ENCODE measurements at places on chromosomes 1 and 21.

DNA sequence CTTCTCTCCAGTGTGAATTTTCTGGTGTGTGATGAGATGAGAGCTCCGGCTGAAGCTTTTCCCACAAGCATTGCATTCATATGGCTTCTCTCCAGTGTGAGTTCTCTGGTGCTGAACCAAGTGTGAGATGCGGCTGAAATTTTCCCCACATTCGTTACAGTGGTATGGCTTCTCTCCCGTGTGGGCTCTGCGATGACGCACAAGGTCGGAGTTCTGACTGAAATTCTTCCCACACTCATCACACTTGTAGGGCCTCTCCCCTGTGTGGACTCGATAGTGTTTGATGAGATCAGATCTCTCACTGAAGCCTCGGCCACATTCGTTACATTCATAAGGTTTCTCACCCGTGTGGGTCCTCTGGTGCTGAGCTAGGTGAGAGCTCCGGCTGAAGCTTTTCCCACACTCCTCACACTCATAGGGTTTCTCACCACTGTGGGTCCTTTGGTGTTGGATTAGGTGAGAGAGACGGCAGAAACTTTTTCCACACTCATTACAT, 7.4 kb downstream of the ZNF436 start:
- no peak for DNase-seq

GRCh38 chr1:147599362-147600118, 58.2 kb downstream of the BCL9 start:
- DNase-seq: peak; percentile 98

GRCh38 chr1:9331558-9332346, 39.1 kb downstream of the SPSB1 start:
- DNase-seq: no peak

- DNase-seq: no peak
Observed at GRCh38 chr1:159339536-159339935, 37.4 kb downstream of the FCER1A start.

- DNase-seq: no peak
Observed at GRCh38 chr1:150187560-150187931, 37.8 kb downstream of the PLEKHO1 start.

DNA sequence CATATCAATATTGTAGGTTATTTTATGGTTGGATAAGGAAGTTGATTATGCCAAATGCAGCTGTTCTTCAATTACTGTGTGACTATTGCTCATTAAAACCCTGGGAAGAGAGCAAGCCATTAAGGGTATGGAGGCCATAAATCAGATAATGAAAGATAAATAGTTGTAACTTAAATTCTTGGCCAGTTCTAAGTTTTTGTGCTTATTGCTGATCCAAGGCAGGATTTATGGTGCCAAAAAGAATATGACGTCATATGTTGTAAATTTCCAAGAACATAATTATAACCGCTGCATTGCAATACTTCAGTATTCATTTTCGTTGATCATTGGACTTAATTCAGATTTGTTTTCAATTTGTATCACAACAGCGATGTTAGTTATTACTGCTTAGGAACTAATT, 211.6 kb downstream of the LRRC40 start:
- DNase-seq: no peak

DNA sequence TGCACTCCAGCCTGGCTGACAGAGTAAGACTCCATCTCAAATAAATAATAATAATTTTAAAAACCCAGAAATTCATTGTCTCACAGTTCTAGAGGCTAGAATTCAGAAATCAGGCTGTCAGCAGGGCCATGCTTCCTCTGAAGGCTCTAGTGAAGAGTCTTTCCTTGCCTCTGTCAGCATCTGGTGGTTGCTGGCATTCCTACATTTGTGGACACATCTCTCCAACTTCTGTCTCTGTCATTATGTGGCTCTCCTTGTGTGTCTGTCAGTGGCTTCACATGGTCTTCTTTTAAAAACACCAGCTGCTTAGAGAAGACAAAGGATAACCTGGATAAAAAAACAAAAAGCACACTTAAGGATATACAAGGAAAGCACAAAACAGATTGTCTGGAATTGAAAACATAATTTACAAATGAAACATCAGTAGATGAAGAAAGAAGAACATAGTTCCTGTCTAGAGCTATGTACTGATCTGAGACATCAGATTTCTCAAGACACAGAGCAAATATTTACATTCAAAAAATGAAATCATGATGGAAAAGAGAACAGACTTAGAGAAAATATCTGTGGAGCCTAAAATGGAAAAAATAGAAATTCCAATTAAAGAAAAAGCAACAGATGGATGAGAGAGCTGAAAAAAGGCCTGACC, 32.7 kb upstream of the ASB17 start:
- no peak for DNase-seq

DNA sequence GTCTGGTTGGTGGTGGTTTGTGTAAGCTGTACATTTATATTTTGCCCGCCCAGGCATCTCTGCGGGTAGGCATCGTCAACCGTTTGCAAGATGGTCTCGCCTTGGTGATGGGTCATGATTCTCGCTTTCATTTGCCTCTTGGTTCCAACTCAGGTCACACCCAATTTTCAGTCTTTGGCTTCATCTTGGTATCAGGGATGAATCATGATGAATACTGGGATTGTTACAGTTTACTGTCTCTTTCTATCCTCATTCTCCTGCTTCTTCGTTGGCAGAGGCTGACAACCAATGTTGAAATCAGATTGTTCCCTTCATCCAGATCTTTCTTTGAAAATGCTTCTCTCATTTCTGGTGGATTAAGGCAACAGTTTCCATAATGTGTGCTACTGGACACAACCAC, 129.7 kb upstream of the KAZN start:
- DNase-seq: no peak

DNA sequence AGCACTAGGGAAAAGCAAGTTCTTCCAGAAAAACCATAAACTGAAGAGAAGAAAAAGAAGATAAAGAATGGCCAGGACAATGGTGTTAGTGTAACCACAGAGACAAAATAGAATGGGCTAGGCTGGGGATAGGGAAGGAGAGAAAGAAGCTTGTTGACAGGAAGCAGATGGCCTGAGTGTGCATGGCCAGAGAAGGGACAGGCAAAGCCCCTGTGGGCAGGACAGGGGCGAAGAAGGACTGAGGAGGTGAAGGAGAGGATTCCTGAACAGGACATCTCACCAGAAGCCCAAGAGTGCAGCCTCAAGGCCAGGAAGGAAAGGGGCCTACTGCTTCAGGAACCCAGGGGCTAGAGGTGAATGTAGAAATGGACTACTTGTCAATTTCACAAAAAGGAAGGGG, 29.3 kb downstream of the IQGAP3 start:
- no peak for DNase-seq

GRCh38 chr1:82901561-82901960, 1097.4 kb downstream of the TTLL7 start:
- no peak for DNase-seq

DNA sequence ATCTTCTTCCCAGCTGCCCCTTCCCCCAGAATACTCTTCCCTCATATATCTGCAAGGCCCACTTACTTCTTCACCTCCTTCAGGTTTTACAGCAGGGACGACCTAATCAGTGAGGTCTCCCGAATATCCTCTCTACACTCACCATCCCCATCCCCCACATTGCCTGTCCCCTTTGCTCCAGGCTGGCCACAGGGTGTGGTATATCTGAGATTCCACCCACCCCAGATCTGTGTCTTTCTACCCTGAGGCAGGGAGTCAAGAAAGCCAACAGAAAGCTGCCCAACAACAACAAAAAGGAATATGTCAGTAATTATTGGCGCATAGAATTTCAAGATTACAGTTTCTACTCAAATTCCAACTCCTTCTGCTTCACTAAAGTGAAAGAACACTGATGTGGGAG, 30.0 kb upstream of the OPRD1 start:
- no peak for DNase-seq

- DNase-seq: no peak
Observed at GRCh38 chr1:108947871-108948525, 15.3 kb downstream of the CLCC1 start.

DNA sequence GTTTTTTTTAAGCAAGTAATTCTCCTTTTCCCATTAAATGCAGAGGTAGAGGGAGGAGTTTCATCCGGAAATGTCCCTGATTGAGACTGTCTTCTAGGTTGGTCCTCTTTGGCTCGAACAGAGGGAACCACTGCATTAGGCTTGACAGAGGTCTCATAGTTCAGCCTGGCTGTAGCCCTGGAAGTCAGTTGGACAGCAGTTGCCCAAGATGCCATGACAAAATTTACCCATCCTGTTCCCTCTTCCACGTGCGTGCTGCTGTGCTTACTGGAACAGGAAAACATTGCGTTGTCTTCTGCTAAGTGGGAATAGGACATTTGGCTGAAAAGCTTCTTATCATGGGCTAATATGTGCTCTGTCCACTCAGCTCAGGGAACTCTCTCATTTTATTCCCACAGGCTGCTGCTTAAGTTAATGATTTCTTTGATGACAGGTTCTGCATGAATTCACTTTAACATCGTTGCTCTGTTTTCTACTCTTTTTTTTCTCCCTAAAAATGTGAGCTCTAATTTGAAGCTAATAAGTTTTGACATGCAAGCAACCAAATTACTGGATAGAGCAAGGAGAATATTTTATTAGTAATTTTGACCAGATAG, 18.0 kb downstream of the KCNK1 start:
- no peak for DNase-seq

- no peak for DNase-seq
Observed at GRCh38 chr21:39074508-39074907, 108.7 kb downstream of the PSMG1 start.

- DNase-seq: no peak
Observed at GRCh38 chr21:28402616-28402989, 590.1 kb downstream of the LTN1 start.

DNA sequence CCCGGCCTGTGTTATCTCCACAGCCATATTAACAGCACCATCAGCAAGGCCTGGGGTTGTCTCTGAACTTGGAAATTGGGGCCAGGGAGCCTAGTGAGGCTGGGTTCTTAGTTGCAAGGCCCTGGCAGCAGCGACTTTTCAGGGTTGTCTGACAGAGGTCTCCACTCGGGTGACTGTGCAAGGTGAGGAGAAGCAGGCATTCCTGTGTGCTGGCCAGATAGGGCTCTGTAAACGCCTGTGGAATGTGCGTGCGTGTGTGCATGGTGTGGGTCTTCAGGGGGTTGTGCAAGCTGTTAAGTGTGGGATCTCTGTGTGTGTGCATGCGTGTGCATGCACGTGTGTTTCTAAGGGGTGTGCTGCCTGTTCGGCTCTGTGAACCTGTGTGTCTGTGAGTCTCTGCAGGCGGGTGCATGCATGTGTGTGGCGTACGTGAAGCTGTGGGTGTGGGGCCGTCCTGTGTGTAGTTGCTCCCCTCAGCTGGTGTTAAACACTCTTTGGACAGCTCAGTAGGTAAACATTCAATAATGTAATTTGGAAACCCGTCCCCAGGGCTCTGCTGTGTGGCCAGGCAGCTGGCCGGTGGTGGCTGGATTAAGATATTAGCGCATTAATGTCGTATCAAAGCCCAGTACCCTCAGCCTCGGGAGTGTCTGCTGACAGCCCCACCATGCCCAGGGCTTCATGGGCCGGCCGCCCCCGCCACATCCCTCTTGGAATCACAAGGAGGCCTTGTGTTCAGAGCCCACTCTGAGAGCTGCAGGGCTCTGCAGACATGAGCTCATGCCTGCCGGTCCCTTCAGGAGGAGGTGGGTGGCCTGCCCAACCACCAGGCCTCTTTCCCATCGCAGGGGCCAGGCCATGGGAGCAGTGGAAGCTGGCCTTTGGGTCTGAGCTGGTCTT, 189.9 kb downstream of the FOXD2 start:
- DNase-seq: no peak

- DNase-seq: no peak
Observed at GRCh38 chr1:62064829-62065407, 129.7 kb upstream of the L1TD1 start.

DNA sequence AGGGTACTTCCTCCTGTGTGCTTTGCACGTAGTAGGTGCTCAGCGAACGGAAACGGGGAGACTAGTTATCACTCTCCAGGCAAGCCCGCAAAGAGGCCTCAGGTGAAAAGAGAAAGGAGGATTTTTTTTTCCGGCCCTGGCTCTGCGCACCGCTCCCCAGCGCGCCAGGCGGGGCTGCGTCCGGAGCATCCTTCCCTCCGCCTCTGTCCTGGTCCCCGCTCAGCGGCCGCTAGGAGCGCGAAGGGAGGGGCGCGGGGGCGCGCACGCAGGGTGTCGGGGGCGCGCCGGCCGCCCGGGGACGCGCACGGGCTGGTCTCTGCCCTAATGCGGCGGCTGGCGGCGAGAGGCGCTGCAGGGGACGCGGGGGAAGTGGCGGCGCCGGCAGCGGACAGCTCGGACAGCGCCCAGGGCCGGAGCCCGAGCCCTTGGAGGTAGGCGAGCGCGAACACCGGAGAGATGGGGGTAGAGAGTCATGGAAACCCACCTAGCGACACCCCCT, 42.3 kb upstream of the NFASC start:
- DNase-seq: peak; percentile 71

- DNase-seq: no peak
Observed at GRCh38 chr1:244826712-244827111, 8.7 kb upstream of the COX20 start.

GRCh38 chr1:223260712-223261111, 103.3 kb downstream of the SUSD4 start:
- no peak for DNase-seq

- no peak for DNase-seq
Observed at GRCh38 chr1:244821134-244821533, 14.3 kb upstream of the COX20 start.

GRCh38 chr1:220878191-220879075, 810 bp upstream of the HLX start:
- DNase-seq: peak; percentile 16

DNA sequence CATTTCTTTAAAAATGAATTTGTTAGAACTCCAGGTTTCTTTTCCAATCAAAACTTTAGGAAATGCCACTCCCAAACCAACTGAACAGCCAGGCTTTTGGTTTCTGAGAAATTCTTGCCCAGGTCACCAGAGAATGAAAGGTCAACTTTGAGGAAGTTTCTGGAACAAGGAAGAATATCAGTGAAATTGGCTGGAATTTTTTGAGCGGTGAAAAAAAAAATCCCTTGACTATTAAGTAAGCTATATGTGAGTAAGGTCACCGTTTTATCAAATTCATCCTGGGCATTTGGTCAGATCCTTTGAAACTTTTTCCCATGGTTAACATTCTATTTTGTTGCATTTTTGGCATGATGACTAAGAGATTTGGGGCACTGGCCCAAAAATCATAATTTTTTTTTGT, 469.3 kb downstream of the LTN1 start:
- no peak for DNase-seq

DNA sequence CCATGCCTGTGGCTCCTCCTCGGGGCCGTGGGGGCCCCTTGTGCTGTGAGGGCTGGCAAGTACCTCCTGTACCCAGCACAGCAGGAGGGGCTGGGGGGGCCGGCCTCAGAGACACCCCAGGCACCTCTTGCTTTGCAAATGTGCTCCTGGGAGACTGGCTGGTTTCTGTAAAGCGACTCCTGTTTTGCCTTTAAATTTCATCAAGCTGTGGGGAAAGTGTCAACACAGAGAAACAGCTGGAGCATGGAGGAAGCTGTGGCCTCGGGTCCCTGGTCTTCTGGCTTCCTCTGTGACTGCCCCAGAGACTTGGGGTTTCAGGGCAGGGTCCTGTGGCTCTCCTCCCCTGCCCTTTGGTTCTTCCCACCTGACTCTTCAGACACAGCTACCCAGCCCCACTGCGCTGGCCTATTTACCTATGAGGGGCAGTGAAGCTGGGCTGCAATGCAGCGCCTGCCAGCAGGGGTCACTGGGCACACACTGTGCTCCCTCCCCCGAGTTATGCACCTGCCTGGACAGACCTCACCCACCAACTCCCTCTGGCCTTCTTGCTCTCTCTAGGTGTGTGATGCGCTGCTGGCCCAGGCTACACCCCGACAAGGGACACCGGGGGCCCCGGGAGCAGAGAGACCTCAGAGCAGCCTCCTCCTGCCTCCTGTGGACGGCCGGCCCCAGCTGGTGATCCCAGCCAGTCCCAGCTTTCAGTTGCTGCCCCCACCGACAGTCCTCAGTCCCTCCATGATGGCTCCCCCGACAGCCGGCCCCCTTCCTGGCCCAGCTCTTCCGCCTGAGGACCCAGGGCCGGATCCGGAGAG, 17.6 kb upstream of the PEX10 start:
- DNase-seq: peak; percentile 50
